ENCODE measurements at places on chromosomes 12 and 14. TPM values are rescaled to one million over a fixed set of nuclear protein-coding genes. Genes with fewer than 3 reads are reported as not detected.

The ASPG gene
- not detected for total RNA-seq

The PFKM gene
- total RNA-seq = 56.4 TPM

The KCNH5 gene
- under 0.01 TPM for total RNA-seq

GRCh38 chr12:124153392-124153791 lies 141.5 kb upstream of the RFLNA start:
- DNase-seq = no peak

DNA sequence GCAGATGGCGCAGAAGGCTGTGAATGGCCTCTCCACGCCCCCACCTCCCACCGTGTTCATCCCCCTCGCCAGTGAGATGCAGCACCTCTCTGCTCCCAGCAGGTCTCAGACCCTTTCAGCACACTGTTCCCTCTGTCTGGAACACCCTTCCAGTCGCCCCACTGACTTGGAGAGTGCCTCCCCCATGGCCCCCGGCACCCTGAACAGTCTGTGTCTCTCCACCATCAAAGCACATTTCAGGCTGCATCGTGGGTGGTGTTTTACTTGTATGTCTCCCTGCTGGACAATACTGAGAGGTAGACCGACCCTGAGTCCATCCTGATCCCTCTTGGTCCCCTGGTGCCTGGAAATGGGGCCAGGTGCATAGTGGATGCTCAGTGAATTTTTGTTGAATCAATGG lies 34.9 kb downstream of the CACNA2D4 start:
- no peak for DNase-seq

DNA sequence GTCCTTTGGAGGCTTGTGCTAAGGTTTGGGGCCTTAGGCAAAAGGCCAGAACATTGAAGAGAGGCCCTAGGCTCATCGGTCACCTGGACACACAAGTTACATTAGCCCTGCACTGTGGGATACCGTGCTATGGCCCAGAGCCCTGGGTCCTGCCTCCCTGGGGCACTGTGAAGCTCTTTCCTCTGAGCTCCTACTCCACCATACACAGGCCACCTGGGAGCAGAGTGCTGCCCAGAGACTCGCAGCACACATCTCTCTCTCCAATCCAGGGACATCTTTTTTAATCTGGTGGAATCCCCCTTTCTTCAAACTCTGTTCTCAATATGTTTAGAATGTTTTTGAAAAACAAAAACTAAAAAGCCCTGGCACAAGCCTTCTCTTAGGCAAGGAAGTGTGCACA lies 314.2 kb upstream of the RGS6 start:
- DNase-seq = no peak

DNA sequence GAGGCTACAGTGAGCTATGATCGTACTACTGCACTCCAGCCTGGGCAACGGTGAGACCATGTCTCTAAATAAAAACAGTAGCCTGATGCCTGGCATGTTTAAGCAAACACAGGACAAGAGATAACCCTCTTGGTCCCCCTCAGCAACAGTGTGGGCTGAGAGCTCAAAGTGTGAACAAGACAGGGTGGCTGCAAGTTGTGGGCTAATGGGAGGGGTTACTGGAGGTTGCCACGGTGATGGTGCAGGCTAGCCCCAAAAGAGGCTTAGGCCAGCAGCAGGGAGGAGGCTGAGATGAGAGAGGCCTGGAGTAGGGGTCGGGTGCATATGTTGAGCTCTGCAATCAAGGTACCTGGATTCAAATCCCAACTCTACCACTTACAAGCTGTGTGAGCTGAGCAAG lies 3.4 kb upstream of the LGMN start:
- no peak for DNase-seq

- no peak for DNase-seq
Measured at GRCh38 chr12:9071518-9071917, 44.2 kb downstream of the A2M start.

DNA sequence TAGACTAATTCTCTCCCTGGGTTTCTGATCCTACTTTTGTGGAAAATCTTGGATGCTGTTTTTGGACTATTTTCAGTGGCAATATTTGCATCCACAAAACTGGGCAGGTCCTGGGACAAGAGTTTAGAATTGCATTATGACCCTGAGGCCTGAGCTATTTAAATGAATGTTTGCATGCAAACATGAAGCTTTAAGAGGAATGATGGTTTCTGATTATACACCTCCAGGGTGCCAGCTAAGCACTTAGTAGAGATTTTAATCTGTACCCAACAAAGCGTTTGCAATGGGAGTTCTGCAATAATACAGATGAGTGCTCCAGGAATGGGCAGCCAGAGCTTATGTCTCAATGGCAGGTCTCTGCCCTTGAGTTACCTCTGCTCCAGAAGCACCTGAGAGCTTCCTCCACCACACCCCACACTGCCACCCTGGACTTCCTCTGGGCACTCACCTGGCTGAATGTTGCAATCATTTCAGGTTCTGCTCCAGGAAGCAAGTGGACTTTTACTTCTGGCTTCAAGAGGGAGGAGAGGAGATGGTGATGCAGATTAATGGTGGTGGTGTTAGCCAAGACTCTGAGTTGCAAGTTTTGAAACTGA lies 6.0 kb upstream of the SPTLC2 start:
- DNase-seq = no peak

DNA sequence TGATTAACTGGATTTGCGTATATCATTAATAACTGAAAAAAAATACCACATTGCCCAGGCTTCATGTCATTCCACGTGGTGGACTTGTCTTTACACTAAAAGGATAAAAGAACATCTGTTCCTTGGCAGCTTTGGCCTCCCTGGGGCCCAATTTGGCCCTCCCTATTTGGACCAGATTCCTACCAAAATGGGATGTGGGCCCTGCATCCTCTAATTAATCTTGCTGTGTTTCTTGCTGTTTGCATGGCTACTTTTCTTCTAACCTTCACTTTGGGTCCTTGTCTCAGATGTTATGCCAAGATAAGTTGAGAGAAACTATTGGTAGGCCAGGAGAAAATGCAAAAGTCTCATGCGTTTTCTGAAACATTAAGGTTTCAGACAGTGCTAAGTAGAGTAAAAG lies 57.5 kb downstream of the PTHLH start:
- DNase-seq = no peak

GRCh38 chr12:113473942-113474341 lies 2.3 kb upstream of the LHX5 start:
- no peak for DNase-seq

DNA sequence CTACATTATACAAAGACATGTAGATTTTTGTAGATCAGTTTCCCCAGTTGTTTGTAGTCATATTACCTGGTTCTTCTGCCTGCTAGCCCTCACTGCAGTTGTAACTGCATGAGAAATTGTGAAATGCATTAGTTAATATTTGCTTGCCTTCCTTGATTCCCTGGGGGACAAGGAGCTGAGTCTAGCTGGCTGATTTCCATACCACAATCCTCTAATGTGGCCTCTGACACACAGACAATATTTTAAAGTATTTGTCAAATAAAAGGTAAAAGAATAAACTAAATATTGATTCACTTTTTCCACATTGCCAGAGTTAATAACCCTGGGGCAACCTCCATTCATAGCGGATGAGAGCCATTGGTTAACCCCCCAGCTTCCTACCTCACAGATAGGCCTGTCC lies 128.8 kb upstream of the TMEM132C start:
- no peak for DNase-seq

Data from RPMI7951 (cell line).